ENCODE measurements at places on chromosomes 2 and 18. TPM values are rescaled to one million over a fixed set of nuclear protein-coding genes. Genes with fewer than 3 reads are reported as not detected.

Gene MAP2
- 44.0 TPM for total RNA-seq

Gene CD28
- total RNA-seq: 2.5 TPM

Gene RAB31
- total RNA-seq: 137 TPM

DNA sequence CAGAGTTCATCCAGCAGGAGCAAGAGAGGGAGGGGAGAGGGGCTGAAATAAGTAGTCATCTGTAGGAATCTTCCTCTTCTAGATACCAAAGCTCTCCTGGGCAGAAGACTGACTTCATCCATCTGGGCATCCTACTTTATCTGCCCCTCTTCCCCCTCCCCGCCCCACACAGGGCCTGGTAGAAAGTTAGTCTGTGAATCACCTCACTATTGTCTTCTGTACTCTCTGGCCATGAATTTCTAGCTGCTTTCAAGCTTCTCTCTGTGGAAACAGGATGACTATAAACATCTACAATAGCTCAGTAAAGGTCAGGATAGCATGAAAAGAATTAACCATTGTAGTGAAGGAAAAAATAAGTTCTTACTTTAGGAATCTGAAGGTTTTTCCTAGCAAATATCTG is 47.7 kb upstream of the RNU4ATAC start:
- DNase-seq: no peak

DNA sequence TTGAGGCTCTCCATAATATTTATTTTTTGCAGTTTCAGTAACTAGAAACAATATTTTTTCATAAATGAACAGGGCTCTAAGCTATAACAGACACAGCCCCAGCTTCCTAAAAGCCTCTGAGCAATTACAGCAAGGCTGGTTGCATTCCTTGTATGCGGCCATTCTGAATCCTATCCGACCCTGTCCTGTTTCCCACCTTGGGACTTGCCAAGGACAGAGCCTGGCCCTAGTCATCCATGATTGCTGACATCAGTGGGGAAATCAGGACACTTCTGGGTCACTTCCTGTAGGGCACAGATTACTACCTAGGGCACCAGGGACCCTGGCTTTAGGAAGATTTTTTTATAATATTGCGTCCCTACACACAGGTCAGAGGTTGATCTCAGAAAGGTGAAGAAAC is 5.5 kb downstream of the TMEM177 start:
- DNase-seq: no peak

GRCh38 chr2:67923696-67924095 is 139.1 kb downstream of the C1D start:
- DNase-seq: no peak

GRCh38 chr18:22489704-22490103 is 72.0 kb upstream of the CTAGE1 start:
- DNase-seq: no peak

GRCh38 chr18:59388817-59389216 is 29.8 kb upstream of the LMAN1 start:
- DNase-seq: no peak

- no peak for DNase-seq
Observed at GRCh38 chr2:46015671-46016070, 281.5 kb upstream of the EPAS1 start.

DNA sequence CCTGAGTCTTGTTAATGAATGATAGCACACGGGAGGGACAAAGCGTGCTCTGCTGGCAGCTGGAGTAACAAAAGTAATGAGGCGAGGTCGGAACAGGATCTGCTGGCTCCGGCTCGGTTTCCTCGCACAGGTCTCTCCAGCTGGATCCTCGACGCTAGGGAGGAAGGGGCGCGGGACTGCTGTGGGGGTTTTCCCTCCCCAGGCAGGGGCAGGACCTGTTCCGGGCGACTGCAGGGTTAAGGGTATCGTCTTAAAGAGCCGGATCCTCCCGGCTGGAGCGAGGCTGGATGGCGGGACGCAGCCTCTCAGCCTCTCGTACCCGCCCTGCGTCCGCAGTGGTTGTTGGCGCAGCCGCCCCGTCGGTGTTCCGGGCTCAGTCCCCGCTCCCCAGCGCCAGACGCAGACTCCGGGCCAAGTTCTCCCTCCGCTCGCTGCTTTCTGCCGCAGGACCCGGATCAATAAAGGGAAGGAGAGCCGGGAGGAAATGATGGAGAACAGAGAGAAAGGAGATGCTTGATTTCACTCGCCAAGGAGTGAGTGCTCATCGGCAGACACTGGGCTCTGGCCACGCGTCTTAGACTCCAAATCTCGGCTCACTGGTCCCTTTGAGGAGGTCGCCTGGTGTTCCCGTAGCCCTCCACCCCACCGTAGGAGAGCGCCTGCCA is 1.1 kb upstream of the LIPG start:
- peak; percentile 66 for DNase-seq

Data from upper lobe of right lung (tissue), 1 donor.